ENCODE measurements at places on chromosomes 12 and 14.

DNA sequence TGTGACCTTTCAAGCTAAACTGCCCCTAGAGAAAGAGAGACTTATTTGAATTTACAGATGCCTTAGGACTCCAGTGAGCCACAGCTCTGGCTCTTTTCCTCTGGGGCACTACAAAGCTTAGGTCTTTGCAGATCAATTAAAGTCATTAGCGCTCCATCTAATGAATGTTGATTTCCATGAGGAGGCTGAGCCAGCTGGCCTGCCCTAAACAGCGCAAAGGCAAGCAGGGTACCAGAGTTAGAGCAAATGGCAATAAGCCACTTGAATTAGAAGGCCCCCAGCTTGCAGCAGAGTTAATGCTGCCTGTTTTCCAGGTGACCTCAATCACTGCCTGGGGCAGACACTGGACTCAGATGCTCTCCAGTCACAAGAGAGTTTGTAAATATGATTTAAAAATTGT is 695.3 kb downstream of the DIO2 start:
- no peak for DNase-seq

GRCh38 chr12:88172844-88173407 is 30.8 kb downstream of the TMTC3 start:
- DNase-seq: no peak

- no peak for DNase-seq
Measured at GRCh38 chr12:2354151-2354991, 301.6 kb downstream of the CACNA1C start.

- DNase-seq: no peak
Measured at GRCh38 chr12:77104792-77105191, 39.4 kb upstream of the E2F7 start.

- DNase-seq: peak; percentile 1
Measured at GRCh38 chr14:73887318-73887616, 608 bp downstream of the ZNF410 start.

DNA sequence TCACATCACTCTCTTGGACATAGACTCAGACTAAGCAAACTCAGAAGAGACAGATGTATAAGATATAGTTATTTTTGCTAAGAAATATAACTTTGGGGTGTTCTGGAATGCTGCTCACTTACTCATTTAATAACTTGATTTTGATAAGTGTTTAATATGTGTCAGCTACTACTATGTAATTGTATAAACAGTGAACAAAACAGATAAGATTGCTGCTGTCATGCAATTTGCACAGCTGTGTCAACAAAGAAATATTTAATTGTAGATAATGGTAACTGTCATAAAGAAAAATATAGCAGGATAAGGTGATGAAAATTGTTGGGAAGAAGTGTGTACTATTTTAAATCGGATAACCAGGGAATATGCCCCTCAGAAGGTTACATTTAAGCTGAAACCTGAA is 84.1 kb upstream of the ZDHHC17 start:
- DNase-seq: no peak

DNA sequence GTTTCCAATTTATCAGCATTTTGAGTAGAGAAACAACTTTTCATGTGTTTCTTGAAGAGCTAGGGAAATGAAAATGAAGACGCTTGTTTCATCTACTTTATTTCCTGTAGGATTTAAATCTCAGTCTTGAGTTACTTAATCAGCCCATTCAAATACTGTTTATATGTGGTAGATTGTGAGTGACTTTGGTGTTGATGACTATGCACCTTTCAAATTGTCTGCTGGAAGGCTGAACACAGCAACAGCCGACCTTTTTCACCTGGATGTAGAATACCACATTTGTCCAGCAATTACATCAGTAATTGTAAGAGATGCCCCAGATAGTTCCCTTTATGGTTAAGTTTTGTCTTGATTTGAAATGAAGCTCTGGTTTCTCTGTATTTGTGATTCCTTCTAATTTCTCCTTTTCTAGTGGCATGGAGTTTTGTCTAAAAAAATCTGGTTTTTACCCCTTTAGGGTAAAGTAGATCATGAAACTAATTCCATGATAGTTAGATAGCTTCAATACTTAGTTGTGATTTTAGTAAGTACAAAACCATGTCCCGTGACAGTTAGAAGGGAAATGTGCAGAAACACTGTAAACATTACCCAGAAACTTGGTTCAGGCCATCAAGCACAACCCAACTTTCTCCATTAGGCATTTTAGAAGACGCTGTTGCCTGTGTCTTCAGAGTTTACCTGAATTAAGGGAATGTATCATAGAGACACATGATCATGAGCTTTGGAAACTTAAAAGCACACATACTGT is 165.0 kb downstream of the SRGAP1 start:
- no peak for DNase-seq

DNA sequence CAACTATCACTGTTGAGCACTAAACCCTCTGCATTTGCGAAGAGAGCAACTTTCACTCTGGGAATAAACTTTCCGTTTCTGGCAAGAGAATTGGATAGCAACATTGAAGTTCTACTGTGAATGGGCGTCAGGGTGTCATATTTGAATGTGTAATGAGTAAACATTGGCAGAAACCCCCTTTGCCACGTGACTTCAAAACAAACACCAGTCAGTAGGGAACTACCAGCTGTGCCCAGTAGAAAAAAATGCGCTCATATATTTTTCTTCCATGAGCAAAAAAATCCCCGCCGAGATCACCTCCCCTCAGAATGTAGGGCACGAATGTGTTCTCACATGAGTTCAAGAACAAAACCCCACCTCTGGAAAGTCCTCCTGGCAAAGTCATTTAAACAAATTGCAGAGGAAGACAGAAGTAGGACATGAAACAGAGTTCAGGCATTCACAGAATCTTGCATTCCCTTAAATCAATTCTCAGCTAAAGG is 80.6 kb downstream of the BTG1 start:
- peak; percentile 43 for DNase-seq

DNA sequence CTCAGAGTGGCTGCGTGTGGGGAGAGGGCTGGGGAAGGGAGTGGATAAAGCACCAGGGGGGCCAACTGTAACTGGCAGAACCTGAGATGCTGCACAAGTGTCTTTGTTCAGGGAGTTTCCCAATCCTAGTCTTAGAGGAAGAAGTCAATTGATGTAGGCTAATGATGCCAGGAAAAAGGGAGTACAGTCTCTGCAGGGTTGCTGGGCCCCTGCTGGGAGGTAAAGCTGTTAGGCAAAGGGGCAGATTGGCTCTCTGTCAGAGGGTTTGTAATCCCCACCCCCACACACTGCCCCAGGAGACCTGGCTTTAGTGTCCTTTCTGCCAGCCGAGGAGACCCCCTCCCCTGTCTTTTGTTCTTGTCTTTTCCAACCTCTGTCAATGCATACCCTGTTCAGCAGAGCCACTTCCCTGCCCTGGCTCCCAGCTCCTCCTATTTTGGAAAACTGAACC is 178.4 kb downstream of the KCNA5 start:
- DNase-seq: no peak

DNA sequence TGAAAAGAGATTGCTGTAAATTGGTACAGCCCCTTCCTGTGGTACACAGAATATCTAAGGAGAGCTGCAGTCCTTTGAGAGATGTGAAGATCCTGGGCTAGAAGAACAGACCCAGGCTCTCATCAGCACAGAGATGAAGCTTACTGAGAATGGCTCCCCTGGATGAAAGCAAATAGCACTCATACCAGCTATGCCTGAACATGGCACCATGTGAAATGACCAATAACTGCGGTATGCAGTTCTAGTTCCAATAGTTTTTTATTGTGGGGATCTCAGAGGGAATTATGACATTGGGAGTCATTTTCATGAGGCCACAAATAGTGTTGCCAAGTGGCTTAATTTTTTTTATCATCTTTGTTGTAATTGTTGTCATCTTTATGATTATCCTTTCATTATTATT is 15.4 kb upstream of the TRHDE start:
- DNase-seq: no peak

GRCh38 chr12:121814429-121815119 is 10.8 kb downstream of the SETD1B start:
- no peak for DNase-seq

GRCh38 chr12:117019866-117020265 is 79.3 kb downstream of the TESC start:
- DNase-seq: no peak

- DNase-seq: no peak
Measured at GRCh38 chr12:2686280-2686646, 108.5 kb upstream of the FKBP4 start.

- no peak for DNase-seq
Measured at GRCh38 chr14:63163306-63163705, 40.9 kb upstream of the RHOJ start.

DNA sequence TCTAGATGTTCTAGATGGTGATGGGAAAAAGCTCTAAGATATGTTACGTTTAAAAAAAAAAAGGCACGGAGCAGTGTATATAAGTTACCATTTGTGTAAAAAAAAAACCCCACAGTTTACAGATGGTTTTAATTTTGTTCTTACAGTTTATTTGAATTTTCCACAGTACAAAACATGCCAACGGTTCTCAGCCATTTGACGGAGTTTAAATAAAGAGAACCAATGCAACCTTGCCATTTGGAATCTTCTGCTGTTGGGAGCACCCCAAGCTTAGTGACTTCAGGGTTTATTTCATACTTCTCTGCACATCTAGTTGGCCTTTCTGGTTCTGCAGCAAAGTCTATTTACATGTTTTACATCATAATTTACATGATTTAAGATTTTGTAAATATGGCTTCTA is 7.7 kb upstream of the HPD start:
- DNase-seq: no peak

GRCh38 chr12:119096429-119097202 is 82.1 kb upstream of the HSPB8 start:
- DNase-seq: no peak

DNA sequence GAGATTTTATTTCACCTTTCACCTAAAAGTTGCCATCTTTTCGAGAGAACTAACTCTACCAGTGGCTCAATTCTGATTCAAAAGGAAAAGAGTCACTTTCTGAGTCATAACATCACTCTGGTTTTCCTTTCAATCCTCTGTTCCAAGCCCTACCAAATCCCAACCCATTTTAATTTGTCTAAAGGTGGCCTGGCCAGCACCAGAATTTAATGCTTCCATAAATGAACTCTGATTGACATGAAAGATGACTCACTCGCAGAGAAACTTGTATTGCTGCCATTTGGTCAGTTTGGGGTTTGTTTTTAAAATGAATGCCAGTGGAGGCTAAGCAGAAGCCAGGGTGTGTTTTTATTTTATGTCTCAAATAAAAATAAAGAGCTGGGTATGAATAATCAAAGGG is 117.4 kb upstream of the SOX5 start:
- no peak for DNase-seq

DNA sequence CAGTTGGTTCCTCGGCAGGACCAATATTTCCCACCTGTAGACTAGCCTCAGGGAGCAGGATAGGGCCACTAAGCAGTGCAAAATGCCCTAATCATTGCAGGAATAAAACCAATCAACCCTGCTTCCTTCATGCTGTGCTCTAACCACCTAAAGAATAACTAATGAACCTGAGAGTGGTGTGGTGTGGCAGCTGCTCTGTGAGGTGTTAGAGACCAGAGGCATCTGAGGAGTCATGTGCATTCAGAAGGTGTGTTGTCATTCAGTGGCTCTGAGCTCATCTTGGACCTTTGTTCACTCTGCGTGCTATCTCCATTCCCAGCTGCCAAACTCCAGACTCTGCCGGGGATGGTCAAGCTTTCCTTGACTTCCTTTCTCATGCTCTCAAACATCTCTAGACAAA is 136.7 kb upstream of the EGLN3 start:
- DNase-seq: no peak

- DNase-seq: no peak
Measured at GRCh38 chr14:23125011-23125410, 6.0 kb upstream of the CEBPE start.

GRCh38 chr12:128970941-128971340 is 117.7 kb downstream of the GLT1D1 start:
- DNase-seq: no peak

DNA sequence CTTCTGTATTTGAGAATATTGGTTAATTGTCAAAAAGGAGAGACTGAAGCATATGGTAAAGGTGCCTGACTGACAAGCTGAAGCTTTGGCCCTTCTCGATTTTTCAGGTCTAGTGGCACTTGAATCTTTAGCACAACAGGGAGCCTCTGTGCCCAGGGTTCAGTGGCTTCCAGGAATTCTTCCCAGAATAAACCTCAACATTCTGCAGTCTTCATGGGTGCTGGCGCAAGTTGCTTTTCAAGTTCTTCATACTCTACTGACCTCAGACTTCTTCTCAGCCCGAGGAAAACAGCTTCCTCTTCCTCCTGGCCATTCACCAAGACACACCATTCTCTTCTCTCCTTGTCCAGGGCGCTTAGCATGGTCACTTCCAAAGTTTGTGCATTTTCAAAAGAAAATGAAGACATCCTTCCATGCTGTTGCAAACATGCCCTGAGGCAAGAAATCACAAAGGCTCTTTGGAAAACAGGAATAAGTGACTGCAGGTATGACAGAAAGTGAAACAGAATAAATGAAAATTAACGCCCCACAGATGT is 89.9 kb downstream of the MGST1 start:
- no peak for DNase-seq

DNA sequence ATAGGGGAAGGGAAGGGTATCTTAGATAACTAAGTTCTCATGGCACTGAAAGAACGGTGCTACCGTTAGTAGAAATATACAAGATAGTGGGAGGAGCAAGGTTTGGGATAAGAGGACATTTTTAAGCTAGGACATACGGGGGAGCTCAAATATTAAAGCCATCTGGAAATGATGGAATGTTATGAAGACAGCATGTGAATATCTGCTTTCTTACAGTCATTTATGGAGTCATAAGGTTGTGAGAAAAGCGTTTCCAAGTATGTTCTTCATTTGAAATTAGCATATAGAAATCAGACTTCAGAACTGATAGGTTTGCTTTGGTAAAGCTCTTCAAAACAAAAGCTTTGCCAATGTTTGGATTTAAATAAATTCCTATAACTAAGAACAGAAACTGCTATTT is 62.3 kb downstream of the OTOGL start:
- DNase-seq: no peak

DNA sequence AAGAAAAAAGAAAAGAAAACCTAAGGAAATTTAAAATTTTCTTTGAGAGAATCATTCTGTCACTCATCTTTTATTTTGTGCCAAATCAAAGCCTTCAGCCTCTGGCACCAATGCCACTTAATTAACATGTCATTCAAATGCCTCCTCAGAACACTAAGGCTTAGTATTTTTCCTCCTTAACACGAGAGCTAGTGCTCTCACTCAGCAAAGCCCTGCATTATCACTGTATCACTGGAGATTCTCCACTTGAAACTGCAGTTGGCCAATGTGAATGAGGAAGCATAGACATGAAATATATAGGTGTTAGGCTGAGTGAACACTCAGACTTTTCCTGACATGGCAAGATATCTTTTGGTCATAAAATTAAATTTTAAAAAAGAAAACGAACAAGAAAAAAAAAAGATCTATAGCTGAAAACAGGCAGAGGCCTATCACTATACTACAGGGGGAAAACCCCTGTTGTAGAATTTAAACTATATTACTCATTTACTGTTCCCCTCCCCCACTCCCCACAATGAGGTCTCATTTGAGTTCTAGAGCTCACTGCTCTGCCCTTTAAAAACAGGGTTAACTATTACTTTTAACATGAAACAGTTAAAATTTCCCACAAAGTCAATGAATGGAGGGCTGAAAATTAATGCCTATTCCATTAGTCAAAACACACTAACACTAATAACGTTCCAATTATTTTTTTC is 5.1 kb downstream of the MBIP start:
- no peak for DNase-seq

- no peak for DNase-seq
Measured at GRCh38 chr14:74506411-74506851, 12.9 kb downstream of the ISCA2 start.
